Cardiac fibroblast (primary cell): ENCODE measurements at places on chromosomes 1 and 21.

DNA sequence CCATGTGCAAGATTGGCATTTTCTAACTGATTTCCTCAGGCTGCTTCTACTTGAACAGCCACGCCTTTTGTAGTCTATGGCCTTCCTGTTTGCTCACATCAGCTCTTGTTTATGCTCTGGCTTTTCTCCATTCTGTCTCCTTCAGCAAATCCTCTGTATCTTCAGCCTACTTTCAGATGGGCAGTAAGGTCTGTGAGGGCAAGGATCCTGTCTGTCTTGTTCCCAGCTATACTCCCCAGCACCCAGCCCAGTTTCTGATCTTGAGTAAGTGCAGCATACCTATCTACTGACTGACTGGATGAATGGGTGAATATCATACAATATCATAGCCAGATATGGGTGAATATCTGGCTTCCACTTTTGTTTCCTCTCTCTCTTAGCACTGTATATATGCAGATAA is 438.1 kb downstream of the LMO4 start:
- DNase-seq = peak; percentile 3

GRCh38 chr1:226875641-226876295 is 5.4 kb downstream of the PSEN2 start:
- peak; percentile 18 for DNase-seq

DNA sequence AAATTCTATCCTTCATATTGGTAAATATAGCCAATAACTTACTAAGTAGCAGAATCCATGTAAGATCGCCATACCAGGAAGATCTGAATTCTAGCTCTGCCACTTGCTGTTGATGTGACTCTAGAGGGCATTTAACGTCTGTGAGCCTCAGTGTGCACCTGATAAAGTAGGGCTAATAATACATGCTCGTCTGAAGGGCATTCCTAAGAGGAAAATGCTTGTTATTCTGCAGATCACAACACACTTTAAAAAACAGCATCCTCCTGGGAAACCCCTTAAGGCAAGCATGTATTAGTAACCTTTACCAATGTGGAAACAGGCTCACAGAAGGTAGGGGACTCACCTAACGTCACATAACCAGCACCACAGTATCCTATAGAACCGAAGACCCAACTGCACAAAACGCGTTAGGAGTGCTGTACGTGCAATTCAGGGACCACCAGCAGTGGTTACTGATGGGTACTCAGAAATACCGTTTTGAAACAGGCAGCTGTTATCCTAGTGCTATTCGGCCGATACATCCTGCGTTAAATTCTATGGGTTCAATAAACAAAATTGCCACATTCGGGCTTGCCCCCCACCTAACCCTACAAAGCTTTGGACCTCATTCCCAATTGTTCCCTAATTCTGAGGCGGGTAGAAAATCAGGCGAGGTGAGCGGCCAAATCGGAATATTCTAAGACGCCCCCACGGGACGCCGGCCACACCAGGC is 758 bp downstream of the DEPDC1 start:
- peak; percentile 18 for DNase-seq

DNA sequence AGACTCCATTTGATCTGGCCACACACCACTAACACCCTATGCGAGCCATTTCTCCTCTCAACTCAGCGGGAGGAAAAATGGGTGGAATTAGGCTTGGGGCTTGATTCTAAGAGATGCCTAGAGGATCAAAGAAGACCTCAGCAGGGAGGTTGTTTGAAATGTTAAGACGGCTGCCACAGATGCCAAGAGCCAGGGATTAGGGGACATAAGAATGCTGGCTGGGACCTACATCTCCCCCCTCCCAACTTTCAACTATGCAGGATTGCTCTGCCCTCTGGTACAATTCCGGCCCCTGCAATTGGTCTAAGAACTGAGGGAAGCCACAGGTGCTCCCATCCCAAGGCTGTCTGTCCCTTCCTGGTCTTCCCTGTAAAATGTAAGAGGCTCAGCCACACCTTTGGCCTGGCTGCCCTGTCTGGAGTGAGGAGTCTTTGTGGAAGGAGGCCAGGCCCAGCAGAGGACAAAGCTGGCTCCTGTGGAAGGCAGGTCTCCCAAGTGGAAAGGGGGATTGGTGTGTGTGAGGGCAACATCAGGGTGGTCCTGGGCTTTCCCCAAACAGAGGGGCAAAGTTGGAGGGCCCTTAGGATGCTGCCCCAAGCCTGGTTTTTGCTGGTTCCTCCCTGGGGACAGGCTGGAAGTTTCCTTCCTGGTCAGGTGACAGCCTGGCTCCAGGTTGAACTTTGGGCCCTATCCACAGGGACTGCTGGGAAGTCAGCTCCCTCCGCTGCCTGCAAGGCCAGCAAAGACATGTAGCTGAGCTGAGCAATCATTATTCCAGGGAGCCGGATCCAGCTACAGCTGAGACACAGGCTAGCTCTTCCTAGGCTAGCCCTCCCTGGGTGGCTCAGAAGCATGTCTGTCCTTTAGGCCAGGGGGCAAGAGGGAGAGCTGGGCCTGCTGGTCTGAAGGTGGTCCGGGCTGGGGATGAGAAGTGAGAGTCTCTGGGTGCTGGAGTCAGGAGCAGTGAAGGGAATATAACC is 34.5 kb upstream of the SYNC start:
- DNase-seq = no peak

DNA sequence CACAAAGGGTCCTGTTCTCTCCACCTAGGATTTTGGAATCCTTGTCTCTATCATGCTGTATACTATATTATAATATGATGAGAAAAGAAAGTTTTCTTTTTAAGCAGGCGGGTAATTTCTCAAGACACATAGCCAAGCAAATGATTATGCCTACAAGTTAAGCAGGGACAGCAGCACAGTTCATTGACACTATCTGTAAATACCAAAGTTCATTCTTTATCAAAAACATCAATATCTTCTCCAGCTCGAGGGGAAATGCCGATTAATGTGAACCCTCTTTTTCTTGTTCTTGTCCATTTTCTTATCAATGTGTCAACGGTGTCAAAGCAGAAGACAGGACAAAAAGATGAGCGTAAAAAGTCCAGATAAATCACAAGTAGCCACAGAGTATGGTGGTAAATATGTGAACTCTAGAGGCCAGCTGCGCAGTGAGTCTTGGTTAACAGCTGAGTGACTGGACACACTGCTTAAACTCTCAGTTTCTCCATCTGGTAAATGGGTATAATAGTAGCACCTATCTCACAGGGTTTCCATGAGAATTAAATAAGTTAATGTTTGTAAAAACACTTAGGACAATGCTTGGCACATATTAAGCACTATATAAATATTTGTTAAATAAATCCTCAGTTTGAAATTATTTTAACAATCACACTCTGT is 30.9 kb downstream of the LPAR3 start:
- no peak for DNase-seq

DNA sequence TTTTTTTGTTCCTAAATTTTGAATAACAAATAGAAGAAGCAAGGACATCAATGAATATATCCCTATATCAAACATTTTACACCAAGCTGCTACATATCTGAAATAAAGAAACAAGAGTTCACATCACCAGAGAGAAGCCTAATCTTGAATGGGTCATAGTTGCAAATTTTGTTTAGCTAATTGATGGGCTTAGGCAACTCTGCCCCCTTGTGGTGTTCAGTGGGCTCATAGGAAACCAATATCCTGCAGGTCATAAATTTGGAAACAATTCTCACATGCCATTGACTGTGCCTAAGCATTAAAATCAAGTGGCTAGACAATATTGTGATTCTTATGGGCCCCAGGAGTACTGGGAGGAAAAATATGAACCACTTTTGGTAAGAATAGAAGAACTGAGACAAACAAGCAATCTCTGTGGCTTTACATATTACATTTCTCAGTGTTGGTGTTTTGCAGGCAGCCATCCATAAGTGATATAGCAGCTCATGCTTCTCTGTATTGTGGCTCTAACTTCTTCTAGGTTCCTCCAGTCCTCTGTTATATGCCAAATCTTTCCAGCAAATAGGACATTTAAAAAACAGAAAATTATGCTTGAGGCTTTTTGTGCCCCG is 1262.8 kb upstream of the PRMT6 start:
- peak; percentile 41 for DNase-seq

DNA sequence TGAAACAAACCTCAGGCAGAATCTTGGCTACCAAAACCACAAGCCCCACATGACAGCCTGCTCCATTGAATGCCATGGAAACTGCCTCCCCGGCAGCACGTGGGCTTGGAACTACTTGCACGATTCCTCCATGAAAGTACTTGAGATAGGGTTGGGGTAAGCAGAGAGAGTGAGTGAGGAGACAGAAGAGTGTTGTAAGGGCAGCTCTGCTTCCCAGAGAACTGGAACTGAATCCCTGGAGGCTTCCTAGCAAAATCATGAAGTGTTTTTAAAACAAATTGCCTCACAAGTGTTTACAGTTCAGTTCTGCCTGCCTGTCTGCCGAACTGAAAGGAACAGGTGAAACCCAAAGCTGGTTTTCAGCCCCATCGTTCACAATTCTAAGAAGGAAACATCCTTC is 35.3 kb upstream of the DNASE2B start:
- DNase-seq = peak; percentile 6

GRCh38 chr21:42632336-42632751 is 21.1 kb upstream of the PDE9A start:
- DNase-seq = no peak

DNA sequence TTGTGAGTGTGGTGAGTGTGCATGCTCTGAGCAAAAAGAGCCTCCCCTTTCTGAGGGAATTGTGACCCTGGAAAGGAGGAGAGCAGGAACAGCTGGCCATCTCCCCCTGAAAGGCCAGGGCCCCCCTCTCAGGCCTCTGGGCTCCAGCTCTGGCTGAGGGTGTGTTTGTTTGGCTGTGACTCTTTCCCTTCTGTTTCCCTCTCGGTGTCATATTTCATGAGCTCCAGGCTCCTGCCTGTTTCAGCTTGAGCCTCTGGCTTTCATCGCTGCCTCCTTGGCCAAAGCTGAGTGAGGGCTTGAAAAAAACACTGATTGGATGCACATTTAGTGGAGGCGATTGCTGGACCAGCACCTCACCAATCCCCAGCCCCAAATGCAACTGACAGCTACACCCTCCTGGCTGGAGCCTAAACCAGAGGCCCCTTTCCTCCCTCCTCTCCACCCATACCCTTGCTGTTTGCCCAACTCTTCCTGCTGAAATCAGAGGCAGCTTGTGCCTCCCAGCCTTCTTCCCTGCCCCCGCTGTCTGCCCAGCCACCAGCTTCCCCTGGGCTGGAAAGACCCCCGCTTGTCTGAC is 64.1 kb downstream of the DDR2 start:
- DNase-seq = peak; percentile 98

DNA sequence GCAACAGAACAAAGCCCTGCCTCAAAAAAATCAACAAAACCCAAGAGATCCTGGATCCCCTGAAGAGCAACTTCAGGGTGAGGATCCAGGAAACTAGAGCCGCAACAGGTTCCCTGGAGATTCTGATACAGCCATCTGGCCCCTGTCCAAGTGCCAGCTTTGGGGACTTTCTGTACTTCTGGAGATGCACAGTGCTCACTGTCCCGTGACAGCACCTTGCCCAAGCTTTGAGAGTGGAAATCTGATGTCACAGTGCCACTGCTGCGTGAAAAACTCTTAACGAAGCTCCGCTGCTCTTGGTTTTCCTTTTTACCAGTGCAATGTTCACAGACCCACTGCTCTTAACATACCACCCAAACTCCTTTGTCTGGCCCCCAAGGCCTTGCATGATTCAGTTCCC is 26.3 kb downstream of the STK40 start:
- no peak for DNase-seq

- DNase-seq = peak; percentile 45
Observed at GRCh38 chr1:40760984-40761383, 22.6 kb upstream of the KCNQ4 start.

GRCh38 chr1:47471163-47471562 is 33.3 kb downstream of the FOXD2 start:
- DNase-seq = no peak

DNA sequence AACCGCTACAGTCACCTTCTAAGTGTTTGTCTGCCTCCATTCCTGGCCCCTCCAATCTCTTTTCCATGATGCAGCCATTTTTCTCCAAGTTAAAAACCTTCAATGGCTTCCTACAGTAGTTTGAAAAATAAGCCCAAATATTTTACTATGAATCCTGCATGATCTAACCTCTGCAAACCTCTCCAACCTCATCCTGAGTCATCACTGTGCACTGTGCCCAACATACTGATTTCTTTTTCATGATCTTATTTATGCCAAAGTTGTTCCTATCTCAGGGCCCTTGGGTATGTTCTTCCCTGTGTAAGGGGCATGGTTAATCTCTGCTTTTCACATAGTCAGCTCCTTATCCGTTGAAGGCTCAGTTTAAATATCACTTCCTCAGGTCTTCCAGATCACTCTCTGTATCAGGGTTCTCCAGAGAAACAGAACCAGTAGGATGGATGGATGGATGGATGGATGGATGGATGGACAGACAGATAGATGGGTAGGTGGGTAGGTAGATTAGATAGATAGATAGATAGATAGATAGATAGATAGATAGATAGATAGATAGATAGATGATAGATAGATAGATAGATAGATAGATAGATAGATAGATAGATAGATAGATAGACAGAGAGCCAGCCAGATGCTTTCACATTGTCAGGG is 18.1 kb upstream of the PTPN14 start:
- no peak for DNase-seq

GRCh38 chr1:60911966-60912697 is 170.2 kb upstream of the NFIA start:
- DNase-seq = peak; percentile 24

GRCh38 chr1:30631700-30632099 is 91.7 kb downstream of the MATN1 start:
- DNase-seq = no peak

DNA sequence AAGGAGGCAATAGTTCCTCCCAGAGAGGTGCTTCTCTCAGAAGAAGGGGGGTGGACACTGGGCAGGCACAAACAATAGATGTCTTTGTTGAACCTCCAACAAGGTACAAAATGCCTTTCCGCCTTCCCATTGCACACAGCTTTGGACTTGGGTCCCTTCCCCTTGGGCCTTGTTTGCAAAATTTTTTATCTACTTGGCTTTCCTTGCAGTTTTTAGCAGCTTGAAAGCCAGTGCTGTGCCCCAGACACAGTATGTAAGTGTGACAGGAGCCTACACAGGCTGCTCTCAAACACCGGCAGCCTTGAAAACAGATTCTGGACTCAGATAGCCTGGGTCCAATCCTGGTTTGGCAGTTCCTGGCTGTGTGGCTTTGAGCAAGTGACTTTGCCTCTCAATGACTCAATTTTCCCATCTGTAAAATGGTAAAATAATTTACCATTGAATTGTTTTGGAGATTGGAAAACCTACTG is 43.0 kb downstream of the ELAPOR1 start:
- no peak for DNase-seq

DNA sequence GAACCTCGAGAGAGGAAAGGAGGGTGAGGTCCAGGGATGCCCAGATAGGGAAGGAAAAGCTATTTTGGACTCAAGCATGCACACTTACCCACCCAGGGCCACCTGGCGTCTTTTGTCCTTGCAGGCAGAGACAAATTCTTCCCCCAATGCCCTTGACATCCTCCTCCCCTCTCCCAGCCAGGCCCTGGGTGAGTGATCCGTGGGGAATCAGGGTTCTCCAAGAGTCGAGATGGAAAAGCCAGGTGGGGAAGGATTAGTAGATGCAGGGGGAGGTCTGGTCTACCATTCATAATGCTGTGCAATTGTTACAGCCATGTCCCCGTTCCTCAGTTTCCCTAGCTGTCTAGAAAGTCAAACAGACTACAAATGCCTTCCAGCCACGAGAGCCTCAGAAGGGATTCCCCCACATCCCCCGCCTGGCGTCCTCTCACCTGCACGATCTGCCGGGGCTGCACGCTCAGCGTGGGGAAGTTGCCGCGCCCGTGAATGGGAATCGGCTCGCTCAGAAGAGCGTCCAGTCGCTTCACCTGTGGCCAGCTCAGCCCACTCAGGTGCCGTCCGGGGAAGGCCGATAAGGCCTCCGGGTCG is 580 bp downstream of the TENT5B start:
- no peak for DNase-seq

GRCh38 chr1:226547754-226548191 is 791 bp upstream of the STUM start:
- DNase-seq = peak; percentile 89
